GM04503 (cell line): ENCODE measurements at places on chromosomes 7 and 10.

- DNase-seq = no peak
Measured at GRCh38 chr7:29988424-29989256, 961 bp downstream of the SCRN1 start.

GRCh38 chr7:24981171-24981951, 1.4 kb upstream of the OSBPL3 start:
- no peak for DNase-seq

GRCh38 chr7:95105627-95106026, 198.2 kb downstream of the PPP1R9A start:
- no peak for DNase-seq

DNA sequence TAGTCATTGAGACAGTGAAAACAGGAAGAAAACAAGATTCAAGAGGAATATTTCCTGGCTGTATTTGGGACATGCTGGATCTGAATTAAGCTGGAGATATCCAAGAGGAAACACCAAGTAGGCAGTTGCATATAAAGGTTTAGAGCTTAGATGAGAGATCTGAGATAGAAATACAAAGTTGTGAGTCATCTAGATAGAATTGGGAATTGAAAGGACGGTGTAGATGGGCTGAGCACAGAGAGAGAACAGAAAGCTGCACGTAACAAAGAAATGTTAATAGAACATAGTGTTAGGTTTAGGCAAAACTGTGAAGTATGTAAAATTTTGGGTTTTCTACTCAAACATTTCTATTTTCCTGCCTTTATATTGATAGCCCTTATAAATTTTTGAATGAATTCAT, 218.5 kb upstream of the TMEM196 start:
- no peak for DNase-seq

DNA sequence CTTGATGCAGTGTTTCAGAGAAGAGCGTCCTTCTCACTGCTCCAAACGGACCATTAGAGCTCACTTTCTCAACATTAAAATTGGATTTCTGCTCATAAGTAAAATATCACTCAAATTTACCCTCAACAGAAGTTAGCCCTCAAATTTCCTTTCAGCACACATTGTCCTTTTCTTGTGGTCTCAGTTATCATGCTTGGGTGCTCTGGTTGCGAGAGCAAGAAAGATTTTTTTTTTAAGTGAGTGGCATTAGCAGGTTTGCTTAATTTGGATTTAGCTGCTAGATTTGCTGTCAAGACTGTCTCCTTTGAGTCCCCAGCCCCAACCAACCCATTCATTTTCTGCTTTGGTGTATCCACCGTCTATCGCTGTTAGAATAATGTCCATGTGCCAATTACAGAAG, 2.6 kb upstream of the CH25H start:
- DNase-seq = no peak

DNA sequence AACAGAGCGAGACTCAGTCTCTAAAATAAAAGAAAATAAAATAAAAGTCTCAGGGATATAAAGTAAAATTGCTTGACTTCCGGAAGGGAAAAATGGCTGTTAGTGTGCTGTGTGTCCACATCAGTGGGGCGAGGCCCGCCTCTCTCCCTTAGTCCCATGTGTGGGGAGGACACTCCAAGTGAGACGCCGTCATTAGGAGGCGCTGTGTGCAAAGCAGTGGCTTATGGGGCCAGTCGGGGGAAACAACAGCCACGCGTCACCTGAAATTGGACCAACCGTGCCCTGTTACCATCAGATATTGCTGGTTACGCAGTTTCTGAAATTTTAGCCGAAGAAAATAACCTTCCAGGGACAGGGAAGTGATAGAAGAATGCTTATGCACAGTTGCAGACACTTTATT, 15.8 kb downstream of the SFXN4 start:
- no peak for DNase-seq

- no peak for DNase-seq
Measured at GRCh38 chr7:134740376-134740775, 39.1 kb upstream of the CALD1 start.

- no peak for DNase-seq
Measured at GRCh38 chr7:15607529-15608210, 45.9 kb upstream of the AGMO start.

- no peak for DNase-seq
Measured at GRCh38 chr10:45473126-45473525, 99.1 kb downstream of the ALOX5 start.

- DNase-seq = no peak
Measured at GRCh38 chr7:143892527-143893300, 9.3 kb downstream of the TCAF1 start.

GRCh38 chr10:59838085-59838789, 68.1 kb downstream of the CCDC6 start:
- DNase-seq = no peak

- no peak for DNase-seq
Measured at GRCh38 chr7:103622274-103622673, 176.3 kb upstream of the SLC26A5 start.

GRCh38 chr10:11813855-11814567, 9.1 kb upstream of the PROSER2 start:
- DNase-seq = no peak

DNA sequence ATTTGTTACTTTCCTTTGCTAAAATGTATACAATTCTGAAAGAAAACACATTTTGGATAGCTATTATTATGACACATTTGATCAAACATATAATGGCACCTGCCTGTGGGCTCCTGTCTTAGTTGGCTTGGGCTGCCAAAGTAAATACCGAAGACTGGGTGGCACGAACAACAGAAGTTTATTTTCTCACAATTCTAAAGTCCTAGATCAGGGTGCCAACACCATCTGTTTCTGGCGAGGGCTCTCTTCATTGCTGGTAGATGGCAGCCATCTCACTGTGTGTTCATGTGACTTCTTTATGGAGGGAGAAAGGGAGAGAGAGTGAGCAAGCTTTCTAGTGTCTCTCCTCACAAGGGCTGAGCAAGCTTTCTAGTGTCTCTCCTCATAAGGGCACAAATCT, 195.8 kb upstream of the FAM3C start:
- DNase-seq = no peak

- DNase-seq = no peak
Measured at GRCh38 chr7:149171892-149172533, 23.3 kb upstream of the ZNF282 start.

- DNase-seq = no peak
Measured at GRCh38 chr7:105857009-105857952, 19.1 kb downstream of the ATXN7L1 start.

GRCh38 chr10:3782451-3783315, 2.3 kb downstream of the KLF6 start:
- DNase-seq = peak; percentile 92

DNA sequence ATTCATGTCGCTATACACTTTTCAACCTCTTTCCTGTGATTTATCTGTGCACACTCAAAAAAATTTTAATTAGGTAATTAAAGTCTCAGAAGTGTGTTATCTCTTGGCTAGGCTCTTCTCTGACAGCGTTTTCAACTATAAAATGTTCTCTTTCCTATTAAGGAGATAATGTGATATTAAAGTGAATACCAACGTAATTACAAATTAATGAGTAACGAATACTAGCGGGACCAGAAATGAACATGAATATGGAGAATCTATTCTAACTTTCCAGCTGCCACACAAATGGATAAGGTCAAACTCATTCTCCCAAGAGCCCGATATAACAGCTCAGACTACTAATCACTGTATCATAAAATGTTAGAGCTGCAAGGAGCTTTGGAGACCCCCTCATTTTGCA, 12.0 kb downstream of the COL1A2 start:
- no peak for DNase-seq

DNA sequence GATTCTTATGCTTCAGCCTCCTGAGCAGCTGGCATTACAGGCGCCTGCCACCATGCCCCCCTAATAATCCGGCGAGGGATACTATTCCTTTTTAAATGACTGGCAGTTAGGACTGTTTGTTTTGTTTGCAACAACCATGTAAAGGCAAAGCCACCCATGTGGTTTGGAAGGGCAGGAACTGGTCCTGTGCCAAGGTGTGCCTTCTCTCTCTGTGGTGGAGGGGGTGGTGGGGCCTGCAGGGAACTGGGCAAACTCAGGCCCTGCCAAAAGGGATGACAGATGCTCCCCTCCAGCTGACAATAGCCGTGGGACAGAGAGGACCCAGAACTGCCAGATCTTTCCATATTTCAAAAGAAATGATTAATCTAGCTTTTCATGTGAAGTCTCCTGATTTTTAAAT, 23.5 kb upstream of the WAPL start:
- no peak for DNase-seq

GRCh38 chr10:79933961-79934360, 14.9 kb downstream of the SFTPD start:
- DNase-seq = no peak

- DNase-seq = no peak
Measured at GRCh38 chr10:4136121-4136520, 351.1 kb upstream of the KLF6 start.

DNA sequence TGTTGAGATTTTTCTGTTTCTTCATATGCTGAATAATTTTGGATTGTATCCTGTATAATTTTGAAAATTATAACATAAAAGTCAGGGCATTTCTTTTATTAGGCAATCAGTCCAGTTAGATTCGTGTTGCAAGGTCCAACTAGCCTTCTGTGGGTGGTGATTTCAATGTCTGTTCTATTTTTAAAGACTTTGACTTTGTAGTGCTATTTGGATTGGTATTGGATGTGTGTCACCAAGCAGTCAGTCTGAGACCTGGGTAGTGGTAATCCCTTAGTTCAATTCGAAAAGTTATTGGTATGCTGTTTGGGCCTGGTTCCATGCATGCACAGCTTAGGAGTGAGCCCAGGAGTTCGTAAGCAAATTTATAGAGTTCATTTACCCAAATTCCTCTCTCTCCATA, 82.2 kb downstream of the EPDR1 start:
- no peak for DNase-seq

DNA sequence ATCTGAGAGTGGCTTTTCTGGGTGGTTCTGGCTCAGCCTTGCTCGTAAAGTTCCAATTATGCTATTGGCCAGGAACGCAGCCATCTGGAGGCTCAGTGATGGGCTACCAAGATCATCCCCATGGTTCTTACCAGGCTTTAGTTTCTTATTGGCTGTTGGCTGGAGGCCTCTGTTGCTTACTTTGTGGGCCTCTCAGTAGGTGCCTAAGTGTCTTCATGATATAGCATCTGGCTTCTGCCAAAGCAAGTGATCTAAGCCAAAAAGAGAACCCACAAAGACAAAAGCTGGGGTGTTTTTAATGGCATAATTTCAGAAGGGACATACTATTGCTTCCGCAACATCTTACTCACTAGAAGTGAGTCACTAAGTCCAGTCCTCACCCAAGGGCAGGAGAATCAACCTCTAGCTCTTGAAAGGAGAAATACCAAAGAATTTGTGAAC, 132.0 kb upstream of the MDFIC start:
- peak; percentile 87 for DNase-seq

- DNase-seq = peak; percentile 43
Measured at GRCh38 chr10:112261281-112261822, 21.8 kb upstream of the TECTB start.
